HepG2 (cell line): ENCODE measurements at places on chromosomes 7 and 10. TPM values are rescaled to one million over a fixed set of nuclear protein-coding genes. Genes with fewer than 3 reads are reported as not detected.

DNA sequence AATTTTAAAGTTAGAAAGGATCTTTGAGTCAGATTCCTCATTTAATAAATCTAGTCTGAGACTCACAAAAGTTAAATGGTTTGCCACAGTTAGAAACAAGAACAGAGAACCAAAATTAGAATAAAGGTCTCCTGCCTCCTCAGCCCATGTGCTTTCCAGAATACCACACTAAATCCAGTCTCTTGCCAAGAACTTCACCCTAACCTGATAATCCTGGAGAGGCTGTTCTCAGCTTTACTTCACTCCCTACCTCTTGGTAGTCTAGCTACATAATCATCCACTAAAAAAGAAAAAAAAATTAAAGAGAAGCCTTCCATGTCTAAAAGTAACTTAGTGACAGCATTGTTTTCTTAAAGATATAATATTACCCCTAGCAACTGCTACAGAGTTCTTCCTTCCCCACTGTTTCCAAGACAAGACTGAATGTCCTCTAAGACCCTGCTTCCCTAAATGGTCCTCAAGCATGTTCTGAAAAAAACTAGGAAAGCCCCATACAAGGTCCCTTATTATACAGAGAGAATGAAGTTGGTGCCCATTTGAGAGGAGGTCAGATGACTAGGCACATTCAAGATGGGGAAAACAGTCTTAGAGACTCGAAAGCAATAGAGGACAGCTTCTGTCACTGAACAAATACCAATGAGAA is 56.8 kb downstream of the ZNF438 start:
- DNase-seq, result no peak

DNA sequence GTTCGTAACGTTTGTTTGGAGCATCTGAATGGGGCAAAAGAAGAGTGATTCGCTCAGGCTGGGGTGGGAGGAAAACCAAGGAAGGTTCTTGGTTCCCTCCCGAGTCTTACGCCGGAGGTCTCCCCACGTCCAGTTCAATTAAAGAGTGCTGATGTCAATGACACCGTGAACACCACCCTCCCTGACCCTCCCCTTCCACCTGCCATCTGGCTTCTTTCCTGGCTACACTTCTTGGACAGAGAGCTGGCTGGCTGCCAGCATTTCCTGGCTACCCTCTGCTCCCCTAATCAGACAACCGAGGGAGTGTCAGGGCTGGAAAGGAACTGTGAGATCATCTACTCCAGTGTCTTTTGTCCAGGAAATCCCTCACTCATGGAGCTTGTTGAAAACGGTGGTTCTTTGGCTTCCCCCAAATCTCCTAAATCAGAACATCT is 24.1 kb upstream of the FFAR4 start:
- no peak for DNase-seq

DNA sequence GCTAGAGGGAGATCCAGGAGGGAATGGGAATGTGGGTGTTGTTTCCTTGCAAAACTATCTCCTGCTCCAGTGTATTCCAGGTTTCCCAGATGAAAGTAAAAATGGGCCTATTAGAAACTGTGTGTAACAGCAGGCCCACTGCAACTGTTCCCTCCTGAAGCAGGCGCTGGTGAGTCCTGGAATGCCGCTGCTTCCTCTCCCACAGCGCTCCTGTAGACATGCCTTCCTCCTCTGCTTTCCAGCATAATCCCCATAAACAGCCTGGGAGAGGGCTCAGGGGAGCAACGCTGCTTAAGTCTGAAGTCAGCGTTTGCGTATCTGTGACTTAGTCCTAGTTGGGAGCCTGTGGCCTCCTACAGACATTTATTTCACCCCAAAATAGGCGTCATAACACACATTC is 551.0 kb upstream of the FOXK1 start:
- DNase-seq, result no peak

GRCh38 chr7:138303230-138304070 is 156.6 kb upstream of the TRIM24 start:
- no peak for DNase-seq

- no peak for DNase-seq
Observed at GRCh38 chr7:132145466-132145865, 430.8 kb downstream of the PLXNA4 start.

- DNase-seq, result no peak
Observed at GRCh38 chr10:104582602-104582951, 58.5 kb upstream of the SORCS3 start.

DNA sequence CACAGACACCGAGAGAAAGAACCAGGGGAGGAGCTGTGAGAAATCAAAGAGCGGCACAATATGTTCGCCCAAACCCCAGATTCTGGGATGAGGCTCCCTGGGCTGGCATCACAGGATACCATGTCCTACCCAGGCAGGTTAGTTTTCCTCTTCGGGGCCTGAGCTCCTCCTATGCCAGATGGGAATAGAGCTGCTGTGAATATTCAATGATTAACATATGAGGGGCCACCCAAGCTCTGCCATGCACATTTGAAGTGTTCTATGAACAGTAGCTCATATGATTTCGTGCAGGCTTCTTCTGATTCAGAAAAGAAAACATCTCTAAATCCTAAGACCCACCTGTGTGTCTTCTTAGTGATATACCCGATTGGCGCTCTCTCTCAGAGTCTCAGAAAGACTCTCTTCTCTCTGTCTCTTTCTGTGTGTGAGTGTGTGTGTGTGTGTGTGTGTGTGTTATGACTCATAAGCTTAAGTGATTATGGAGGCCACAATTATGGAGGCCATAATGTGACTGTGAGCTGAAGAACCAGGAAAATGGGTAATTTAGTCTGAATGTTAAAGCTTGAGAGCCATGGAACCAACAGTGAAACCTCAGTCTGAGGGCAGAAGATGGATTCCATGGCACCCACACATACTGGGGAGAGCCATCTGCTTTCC is 220.5 kb downstream of the KLF6 start:
- no peak for DNase-seq

GRCh38 chr7:17951742-17952254 is 11.5 kb upstream of the SNX13 start:
- no peak for DNase-seq

DNA sequence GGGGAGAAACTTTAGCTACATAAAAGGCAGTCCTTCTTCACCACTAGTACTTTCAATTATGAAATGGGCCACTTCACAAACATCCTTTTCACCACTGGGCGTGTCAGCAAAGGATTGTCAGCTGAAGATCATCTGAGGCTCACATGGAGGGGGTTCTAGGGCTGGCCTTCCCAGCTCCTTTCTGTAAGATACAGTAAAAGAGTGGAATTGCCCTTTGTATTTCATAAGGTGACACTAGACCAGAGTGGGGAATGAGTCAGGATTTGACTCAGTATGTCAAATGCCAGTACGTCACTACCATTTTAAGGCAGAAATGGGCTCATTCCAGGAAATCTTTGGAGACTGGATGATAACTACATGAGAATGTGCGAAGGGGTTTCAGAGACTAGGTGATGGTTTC is 21.2 kb upstream of the BLOC1S2 start:
- DNase-seq, result no peak

DNA sequence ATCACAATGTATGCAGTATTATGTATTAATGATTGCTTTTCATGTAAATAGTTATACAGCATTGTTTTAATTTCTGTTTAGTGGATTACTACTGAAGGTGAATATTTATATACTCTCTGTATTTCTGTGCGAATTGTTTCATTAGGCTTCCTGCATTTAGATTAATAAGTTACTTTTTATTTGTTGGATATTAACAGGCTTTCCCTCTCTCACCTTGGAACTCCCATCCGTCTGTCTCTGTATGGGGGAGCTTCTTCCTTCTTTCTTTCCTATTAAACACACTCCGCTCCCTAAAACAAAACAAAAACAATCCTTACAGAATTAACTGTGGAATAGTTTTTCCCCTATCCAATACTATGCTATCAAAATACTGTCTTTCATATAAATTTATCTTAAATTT is 205.1 kb downstream of the CACNB2 start:
- no peak for DNase-seq

GRCh38 chr7:23349484-23350157 is 50.5 kb downstream of the MALSU1 start:
- no peak for DNase-seq

- DNase-seq, result no peak
Observed at GRCh38 chr10:103555712-103556111, 62.2 kb downstream of the NEURL1 start.

The WEE2 gene
- total RNA-seq, result not detected in 2 replicates

The SAP25 gene
- 0.15 TPM in 1 of 2 replicates, not detected in the other for total RNA-seq

The TUBAL3 gene
- total RNA-seq, result 0.07 TPM in 1 of 2 replicates, not detected in the other

The TRUB1 gene
- total RNA-seq, result 38.9 and 47.8 TPM in 2 replicates

The ASIC3 gene
- total RNA-seq, result not detected in 2 replicates

The ACSL5 gene
- 32.7 and 56.4 TPM in 2 replicates for total RNA-seq

The TSPAN33 gene
- 12.9 and 15.3 TPM in 2 replicates for total RNA-seq
